ENCODE measurements at places on chromosomes 11 and 22.

DNA sequence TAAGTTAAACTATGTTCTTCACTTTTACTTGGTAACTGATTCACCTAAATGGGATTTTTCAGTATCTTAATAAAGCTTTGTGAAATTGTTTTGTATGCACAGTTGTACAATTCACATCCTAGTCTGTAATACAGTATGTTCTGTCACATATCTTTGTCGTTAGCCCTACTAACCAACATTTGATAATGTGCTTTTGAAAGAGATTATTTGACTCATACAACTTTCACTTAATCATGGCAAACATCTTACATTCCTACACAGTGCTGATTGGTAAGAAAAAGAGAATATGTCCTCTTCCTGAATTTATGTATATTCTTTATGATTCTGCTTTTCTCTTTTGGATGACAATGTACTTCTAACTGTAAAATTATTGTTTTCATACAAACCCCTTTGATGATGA is 234.5 kb downstream of the METTL15 start:
- DNase-seq = no peak

GRCh38 chr11:15724601-15725000 is 609.9 kb downstream of the INSC start:
- no peak for DNase-seq

GRCh38 chr22:24878969-24879368 is 67.5 kb downstream of the LHFPL7 start:
- no peak for DNase-seq

GRCh38 chr11:36109850-36110606 is 166.2 kb downstream of the LDLRAD3 start:
- DNase-seq = no peak

DNA sequence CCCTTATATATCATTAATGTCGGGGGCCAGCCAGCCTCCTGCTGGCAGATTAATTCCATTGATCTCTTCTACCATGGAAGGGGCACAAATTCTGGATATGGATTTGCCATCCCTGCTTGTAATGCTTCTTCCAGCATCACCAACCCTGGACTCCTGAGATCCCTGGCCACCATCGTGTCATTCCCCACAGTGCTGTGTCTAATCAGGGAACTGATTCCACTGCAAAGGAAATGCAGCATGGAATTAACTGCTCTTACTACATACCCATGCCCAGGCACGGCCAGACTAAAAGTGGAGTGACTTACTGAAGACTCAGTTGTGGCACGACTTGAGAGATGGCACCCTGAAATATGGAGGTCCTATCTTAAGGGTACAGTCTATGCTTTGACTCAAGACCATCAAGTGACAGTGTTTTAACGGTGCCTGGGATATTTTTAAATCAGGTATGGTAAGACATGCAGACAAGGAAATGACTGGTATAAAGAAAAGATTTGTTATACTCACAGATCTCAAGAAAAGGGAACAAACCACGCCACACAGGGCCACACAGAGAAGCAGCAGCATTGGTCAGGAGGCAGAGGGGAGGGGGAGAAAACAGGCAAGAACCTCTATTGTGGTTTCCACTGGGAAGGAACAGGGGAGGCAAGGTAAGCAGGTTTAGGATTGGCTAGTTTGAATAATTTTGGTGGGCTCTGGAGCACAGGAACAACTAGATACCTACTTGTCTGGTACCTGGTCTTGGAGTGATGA is 65.1 kb downstream of the IGLL5 start:
- no peak for DNase-seq

DNA sequence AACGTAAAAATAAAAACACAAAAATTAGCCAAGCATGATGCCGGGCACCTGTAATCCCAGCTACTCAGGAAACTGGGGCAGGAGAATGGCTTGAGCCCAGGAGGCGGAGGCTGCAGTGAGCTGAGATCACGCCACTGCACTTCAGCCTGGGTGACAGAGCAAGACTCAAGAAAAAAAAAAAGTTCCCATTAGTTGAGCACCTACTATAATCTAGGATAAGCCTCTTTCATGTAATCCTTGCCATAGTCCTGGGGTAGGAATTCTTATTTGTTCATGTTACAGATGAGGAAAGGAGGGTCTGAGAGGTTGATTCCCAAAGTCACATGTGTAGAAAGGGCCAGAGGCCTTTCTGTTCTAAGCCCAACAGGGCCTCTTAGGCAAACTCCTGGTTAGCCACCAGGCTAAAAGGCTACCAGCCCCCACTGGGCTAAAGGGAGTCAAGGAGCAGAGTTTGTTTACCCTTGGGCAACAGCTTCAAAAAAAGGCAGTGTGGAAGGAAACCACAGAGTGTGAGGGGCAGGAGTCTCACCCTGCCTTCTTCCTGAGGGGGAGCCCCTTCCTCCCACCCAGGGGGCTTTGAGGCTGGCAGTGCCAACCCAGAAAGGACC is 21.6 kb upstream of the CSNK1E start:
- DNase-seq = no peak

GRCh38 chr22:48371391-48371790 is 1456.3 kb downstream of the BRD1 start:
- no peak for DNase-seq

GRCh38 chr11:46520971-46521745 is 72.7 kb downstream of the AMBRA1 start:
- no peak for DNase-seq

- DNase-seq = no peak
Observed at GRCh38 chr11:131370090-131370751, at the start of gene NTM. Gene NTM (plus strand): TSS chr11:131370615.

DNA sequence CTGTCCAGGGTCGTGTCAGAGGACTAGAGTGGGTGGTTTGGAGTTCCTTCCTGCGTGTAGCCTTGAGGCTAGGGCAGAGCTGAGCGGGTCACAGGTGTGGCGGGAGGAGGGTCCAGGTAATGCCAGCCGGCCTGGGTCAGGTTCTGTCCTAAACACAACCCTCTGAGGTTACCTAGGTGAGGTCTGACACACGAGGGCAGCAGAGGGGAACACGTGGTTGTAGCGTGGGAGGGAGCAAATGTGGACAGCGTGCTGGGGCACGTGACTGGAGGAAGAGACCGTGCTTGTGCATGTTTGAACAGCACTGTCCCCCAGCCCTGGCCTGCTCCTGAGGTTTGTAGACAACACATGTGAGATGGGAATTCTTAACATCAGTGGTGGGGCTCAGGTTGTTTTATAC is 13.1 kb downstream of the MOV10L1 start:
- no peak for DNase-seq

GRCh38 chr11:91373497-91373896 is 851.1 kb upstream of the FAT3 start:
- no peak for DNase-seq

GRCh38 chr11:58495906-58496305 is 12.0 kb downstream of the OR5B21 start:
- no peak for DNase-seq

DNA sequence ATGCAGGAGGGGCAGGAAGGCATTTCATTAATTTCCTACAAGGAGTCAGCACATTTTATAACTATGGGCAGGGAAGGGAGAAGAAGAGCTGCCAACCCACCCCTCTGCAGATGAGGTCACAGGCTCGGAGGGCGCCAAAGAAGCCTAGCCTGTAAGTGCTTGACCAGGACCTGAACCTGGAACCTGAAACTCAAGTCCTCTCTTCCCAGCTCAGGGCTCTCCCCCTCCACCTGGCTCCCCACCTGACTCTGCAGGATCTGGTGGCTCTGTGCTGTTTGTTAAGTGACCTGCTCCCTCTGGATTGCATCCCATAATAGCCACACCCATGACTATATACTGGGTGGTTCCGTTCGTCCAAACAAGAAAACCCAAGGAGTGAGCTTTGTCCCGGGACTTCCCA is 27.3 kb downstream of the SCGB1A1 start:
- DNase-seq = no peak

GRCh38 chr11:2932850-2933251 is 3.6 kb upstream of the PHLDA2 start:
- DNase-seq = no peak

GRCh38 chr22:22182218-22182989 is 62.2 kb upstream of the VPREB1 start:
- DNase-seq = no peak

DNA sequence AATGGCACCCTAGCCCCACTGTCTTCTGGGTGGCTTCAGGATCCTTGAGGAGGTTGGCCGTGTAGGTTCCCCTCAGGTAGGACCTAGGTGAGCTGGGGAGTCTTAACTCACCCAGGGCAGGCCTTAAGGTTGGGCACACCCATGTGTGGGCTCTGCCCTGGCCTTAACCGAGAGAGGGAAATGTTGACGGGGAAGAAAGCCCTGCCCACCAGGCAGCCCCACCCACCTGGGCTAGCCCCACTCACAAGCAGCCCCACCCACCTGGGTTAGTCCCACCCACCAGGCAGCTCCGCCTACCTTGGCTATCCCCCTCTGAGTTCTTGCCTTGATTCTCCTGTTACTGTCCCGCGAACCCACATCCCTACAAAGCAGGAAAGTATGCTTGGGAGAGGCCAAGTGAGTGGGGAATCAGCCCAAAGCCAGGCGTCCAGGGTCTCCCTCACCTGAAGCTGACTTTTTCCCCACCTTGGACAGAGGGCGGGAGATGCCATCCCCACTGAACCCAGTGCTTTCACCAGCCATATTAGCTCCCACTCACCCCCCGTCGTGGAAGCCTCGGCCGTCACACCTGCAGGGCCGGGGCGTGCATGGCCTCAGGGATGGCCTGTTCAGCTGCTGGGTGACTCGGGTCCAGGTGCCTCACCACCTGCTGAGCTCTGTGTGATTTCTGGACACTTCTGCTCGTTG is at the start of gene MYEOV:
Gene MYEOV (plus strand): TSS at position 337 of the 687 bp plus-strand sequence. CDS start 1,200 bp downstream, outside the sequence.
- no peak for DNase-seq

DNA sequence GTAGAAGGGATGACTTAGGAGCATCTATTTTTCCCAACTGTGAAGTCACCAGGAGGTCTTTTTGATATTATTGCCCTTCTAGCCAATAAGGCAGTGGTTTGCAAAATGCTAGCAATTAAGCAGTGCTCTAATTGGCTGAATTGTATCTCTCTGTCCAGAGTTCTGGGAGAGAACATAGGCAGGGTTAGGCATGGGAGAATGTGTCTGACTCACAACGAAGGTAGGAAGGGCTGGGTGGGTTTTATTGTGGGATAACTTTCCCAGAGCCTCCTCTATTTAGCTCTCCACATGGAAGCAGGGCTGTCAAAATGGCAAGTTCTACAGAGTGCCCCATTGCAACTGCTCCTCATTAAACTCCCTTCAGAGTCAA is 415.9 kb upstream of the CADM1 start:
- DNase-seq = no peak

DNA sequence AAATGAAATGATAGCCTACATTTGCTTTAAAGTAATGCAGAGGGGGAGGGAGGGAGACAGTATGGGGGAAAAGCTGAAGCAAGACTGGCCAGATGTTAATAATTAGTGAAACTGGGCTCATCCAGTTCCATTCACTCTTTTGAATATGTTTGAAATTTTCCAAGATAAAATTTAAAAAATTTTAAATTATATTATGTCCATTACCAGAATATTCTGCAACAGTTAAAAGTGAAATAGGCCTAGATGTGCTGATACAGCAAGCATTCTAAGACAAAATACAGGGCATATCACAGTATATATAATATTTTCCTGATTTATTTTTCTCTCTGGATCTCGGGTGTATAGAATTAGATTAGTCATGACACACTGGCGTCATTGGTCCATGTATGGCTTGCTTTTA is 13.6 kb upstream of the ZNRF3 start:
- no peak for DNase-seq

DNA sequence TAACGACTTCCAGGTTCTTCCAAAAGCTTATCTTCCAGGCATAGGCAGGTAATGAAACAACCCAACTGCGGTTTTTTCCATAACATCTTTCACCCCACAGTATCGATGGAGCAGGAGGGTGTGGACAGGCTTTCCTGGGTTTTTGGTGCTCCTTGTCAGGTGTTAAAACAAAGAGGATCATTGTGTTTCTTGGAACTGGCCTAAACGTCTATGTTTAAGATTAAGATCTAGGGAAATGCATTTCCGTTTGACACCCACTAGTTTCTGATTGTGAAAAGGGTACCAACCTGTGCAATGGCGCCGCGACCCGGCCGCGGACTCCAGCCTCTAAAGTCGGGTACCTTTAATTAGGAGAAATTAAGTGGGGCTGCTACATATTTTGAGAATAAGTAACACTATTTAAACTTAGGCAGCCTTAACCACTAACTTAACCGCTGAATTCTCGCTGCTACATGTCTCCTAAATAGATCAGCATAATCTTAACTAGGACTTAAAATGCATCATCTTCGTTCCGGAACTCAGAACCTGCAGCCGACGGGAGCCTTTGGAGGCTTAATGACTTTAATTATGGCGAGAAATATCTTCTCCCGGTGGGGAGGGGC is 31.5 kb downstream of the C22orf31 start:
- no peak for DNase-seq

GRCh38 chr22:39363751-39364515 is 14.1 kb downstream of the SYNGR1 start:
- DNase-seq = no peak

- no peak for DNase-seq
Observed at GRCh38 chr11:96464700-96465307, 75.0 kb downstream of the JRKL start.

GRCh38 chr11:111983187-111983986 is 41.8 kb upstream of the DLAT start:
- no peak for DNase-seq

DNA sequence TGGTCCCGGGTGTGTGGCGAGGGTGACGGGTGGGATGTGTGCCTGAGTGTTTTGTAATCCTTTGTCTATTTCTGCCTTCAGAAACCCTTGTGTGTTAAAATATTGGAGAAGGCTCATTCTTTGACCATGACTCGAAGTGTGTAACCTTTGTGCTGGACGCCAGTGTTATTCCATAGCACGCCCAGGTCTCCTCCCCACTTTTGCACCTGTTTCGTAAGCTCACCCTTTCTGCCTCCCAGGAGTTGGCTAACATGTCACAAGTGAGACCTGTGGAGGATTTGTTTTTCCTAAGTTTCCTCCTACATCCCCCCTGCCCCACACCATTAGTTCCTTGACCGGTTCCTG is 382 bp downstream of the C11orf54 start:
- no peak for DNase-seq

GRCh38 chr22:41491374-41492100 is 22.6 kb downstream of the ACO2 start:
- DNase-seq = no peak

- DNase-seq = no peak
Observed at GRCh38 chr11:102064316-102064715, 17.1 kb downstream of the CFAP300 start.

GRCh38 chr22:43346521-43346929 is 3.4 kb upstream of the SCUBE1 start:
- DNase-seq = no peak

GRCh38 chr11:10232756-10233155 is 61.3 kb downstream of the SBF2 start:
- DNase-seq = no peak

GRCh38 chr22:38965614-38966379 is 8.4 kb downstream of the APOBEC3A start:
- no peak for DNase-seq

Data from mesothelial cell of epicardium (in vitro differentiated cells).